ENCODE measurements at places on chromosomes 13 and 19.
A peak's percentile ranks its signal among the peaks of the same experiment; 100 is the strongest.

- DNase-seq, result peak; percentile 68
Measured at GRCh38 chr19:8252922-8253589, 43.9 kb downstream of the CERS4 start.

DNA sequence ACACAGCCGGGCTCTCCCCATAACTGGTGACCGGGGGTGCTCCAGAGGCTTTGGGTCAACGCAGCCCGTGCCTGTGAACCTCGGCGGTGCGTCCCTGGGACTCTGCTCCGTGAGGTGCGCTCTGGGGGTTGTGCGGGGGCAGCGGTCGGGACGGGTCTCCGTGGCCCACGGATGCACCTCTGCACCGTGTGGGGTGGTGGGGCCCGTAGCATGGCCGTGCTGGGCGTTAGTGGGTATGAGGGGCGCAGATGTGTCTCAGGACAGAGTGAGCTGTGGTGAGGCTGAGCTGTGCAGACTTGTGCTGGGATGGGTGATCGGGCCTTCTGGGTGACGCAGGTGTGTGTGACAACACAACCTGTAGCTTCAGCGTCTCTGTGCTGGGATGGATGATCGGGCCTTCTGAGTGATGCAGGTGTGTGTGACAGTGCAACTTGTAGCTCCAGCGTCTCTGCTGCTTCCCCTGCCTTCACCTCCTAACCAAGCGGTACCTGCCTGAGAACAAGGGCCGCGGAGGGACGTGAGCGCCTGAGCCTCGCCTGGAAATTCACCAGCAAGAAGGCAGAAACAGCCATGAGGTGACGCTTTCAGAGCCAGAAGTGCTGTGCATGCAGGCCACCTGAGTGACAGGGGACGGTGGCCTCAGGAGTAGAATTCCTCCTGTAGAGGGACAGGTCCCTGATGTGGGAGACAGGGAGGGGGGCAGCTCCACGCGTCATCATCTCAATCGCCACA, 599 bp downstream of the ZNF331 start:
- no peak for DNase-seq

DNA sequence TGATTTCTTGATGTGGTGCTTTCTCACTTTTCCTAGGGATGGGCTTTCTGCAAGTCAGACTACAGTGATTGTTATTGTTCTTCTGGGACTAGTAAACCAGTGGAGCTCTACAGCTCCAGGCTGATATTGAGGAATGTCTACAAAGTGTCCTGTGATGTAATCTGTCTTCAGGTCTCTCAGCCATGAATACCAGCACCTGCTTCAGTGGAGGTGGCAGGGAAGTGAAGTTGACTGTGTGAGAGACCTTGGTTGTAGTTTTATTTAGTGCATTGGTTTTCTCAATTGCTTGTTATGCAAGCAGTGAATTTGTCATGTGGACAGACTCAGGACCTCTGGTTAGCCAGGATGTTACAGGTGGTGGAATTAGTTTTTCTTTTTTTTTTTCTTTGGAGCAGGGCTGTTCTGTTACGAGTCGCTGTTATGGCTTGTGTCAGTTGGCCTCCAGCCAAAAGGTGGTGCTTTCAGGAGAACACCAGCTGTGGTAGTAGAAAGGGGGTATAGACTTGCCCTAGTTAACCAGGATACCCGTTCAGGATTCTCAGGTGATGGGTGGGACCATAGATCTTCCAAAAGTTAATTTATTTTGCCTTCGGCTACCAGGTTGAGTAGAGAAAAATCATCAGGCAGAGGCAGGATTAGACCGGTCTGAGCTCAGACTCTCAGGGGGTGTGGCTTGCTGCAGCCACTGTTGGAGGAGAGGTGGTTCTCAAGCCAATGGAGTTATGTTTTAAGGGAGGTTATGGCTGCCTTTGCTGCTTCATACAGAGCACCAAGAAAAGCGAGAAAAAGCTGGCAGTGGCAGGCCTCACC, 11.9 kb upstream of the ZNF675 start:
- DNase-seq, result no peak

DNA sequence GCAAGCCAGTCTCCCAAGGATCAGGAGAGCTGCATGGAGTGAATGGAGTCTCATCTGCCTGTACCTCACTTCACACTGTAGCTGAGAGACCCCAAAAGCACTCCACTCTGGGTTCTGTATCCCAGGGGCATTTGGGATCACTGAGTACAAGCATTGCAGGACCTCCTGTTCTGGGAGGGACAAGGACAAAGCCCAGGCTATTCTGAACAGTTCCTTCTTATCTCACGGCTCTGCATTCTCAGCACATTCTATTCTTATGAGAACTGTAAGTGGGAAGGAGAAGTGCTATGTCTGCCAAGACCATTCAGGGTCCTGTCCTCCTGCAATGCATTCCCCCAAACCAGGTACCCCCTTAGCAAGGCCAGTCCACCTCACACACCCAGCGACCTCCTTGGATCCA, 42.8 kb downstream of the RNF6 start:
- DNase-seq, result no peak

DNA sequence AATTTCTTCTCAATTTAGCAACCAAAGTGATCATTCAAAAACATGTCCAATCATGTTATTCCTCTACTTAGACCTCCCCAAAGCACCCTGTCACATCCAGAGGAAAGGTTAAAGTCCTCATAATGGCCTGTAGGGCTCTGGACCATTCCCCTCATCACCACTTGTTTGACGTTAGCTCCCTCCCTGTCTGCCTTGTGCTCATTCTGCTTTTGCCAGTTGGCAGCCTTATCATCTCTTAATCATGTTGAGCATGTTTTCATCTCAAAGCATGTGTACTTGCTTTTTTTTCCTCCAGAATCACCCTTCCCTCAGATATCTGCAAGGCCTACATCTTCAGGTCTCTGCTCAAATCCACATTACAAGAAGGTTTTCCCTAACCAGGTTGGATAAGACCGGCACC, 25.9 kb downstream of the UBAC2 start:
- no peak for DNase-seq

GRCh38 chr19:55071129-55071502, 4.6 kb upstream of the EPS8L1 start:
- DNase-seq, result peak; percentile 65

GRCh38 chr13:38954291-38954690, 36.3 kb downstream of the STOML3 start:
- no peak for DNase-seq

GRCh38 chr19:16871871-16872270, 16.9 kb upstream of the F2RL3 start:
- no peak for DNase-seq

DNA sequence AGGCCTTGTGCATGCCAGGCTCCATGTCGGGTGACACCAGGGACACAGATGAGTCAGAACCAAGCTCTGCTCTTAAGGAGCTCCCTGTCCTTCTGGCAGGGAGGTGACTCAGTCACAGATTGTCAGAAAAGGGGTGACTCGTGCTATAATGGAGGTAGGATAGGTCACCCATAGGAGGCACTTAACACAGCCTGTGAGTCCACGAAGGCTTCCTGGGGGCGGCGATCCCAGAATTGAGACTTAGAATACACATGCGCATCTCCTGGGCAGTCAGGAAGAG, 19.6 kb downstream of the FUZ start:
- peak; percentile 79 for DNase-seq

DNA sequence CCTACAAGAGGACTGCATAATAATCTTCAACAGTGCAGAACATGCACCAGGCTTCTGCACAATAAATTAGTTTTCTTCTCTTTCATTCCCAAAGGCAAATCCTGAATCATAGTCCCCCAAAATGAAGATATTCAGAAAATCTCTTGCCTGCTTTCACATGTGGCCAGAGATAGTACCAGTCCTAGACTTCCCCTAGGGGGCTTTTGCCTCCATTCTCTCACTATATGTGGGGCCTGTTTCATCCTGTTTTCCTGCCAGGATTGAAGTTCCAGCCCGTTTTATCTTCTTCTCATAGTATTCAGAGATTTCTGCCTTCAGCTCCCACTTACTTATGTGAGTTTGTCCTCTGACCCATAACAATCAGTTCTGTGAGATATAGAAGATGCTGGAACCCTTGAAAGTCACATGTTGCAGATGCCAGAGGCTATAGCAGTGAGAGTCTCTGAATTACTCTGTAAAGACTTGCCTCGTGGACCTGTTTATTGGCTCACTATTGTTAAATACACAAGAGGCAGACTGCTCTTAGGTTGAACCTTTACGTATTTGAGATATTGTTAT, 421.9 kb upstream of the PCDH9 start:
- DNase-seq, result no peak

DNA sequence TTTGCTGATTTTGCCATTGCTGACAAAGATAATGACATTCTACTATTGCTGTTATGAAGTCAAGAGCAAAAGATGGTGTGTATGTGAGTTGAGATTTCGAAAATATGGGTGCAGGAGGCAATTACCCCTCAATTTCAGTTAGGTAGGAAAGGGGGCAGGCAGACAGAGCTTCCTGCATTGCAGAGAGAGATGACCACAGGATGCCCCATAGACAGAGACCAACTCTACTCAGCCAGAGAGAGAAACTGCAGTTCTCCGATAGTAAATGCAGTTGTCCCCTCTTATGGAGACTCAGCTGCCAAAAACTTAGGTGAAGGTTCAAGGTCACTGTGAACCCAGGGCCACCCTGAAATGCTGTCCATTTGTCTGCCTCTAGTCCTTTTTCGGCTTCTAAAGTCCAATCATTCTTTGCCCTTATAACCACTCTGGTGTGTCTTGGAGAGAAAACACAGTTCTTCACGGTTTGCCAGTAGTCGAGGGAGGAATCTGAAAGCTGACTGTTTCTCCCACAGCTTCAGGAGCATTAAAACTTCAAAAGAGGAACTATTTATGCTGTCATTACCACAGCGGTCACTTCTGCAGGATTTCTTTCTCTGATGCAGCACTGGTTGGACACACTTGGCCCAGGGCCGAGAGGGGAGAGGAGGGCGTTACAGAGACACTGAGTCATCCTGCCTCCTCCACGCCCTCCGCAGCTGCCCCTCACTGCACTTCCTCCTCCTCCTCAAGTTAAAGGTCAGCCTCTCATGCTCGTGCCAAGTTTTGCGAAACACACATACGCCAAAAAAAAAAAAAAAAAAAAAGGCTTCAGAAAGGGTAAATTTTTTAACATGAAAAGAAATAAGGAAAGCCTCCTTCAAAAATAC, 264.3 kb downstream of the FOXO1 start:
- peak; percentile 95 for DNase-seq

- DNase-seq, result peak; percentile 74
Measured at GRCh38 chr19:2266183-2266993, 10.2 kb upstream of the JSRP1 start.
